ENCODE measurements at places on chromosomes 4 and X. TPM values are rescaled to one million over a fixed set of nuclear protein-coding genes. Genes with fewer than 3 reads are reported as not detected.

TMSB15C gene
- 4.6 TPM for total RNA-seq

ZBTB49 gene
- 3.2 TPM for total RNA-seq

GABRG1 gene
- total RNA-seq = not detected

RIBC1 gene
- 1.6 TPM for total RNA-seq

SMIM31 gene
- total RNA-seq = not detected

FOXR2 gene
- not detected for total RNA-seq

FGA gene
- total RNA-seq = not detected

FGF2 gene
- 4.0 TPM for total RNA-seq

NDUFC1 gene
- total RNA-seq = 92.9 TPM

GDPD2 gene
- not detected for total RNA-seq

SYP gene
- total RNA-seq = 0.47 TPM
